HFF-Myc (cell line): ENCODE measurements at places on chromosomes 2 and 18.
A peak's percentile ranks its signal among the peaks of the same experiment; 100 is the strongest.

- DNase-seq = no peak
Observed at GRCh38 chr2:98736464-98736889, 5.5 kb upstream of the MGAT4A start.

- DNase-seq = no peak
Observed at GRCh38 chr18:54267701-54268100, 1.6 kb upstream of the POLI start.

GRCh38 chr2:240320204-240320993 lies 115.1 kb upstream of the GPC1 start:
- peak; percentile 71 for DNase-seq

DNA sequence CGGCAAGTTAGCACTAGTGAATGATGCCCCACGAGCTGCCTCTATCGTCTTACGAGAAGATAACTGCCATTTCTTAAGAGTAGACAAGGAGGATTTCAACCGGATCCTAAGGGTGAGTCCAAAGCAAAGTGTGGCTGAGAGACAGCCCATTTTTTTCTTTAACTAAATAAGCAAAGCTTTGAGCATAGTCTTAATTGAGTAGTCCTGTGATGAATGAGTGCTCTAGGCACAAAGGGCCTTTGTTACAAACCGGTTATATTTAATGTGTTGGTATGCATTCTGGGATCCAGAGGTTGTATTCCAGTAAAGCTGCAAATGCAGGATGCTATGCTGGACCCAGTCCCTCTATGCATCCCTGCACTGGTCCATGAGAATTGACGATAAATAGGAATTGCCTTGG lies 86.9 kb upstream of the MAP3K20 start:
- DNase-seq = no peak

DNA sequence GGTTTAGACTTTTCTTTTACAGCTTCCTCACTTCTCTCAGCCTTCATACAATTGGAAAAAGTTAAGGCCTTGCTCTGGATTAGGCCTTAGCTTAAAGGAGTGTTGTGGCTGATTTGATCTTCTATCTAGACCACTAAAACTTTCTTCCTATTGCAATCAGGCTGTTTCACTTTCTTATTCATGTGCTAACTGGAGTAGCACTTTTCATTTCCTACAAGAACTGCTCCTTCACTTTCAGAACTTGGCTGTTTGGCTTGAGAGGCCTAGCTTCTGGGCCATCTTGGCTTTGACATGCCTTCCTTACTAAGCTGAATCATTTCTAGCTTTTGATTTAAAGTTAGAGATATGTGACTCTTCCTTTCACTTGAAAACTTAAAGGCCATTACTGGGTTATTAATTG lies 114.3 kb downstream of the ARHGEF4 start:
- DNase-seq = no peak

DNA sequence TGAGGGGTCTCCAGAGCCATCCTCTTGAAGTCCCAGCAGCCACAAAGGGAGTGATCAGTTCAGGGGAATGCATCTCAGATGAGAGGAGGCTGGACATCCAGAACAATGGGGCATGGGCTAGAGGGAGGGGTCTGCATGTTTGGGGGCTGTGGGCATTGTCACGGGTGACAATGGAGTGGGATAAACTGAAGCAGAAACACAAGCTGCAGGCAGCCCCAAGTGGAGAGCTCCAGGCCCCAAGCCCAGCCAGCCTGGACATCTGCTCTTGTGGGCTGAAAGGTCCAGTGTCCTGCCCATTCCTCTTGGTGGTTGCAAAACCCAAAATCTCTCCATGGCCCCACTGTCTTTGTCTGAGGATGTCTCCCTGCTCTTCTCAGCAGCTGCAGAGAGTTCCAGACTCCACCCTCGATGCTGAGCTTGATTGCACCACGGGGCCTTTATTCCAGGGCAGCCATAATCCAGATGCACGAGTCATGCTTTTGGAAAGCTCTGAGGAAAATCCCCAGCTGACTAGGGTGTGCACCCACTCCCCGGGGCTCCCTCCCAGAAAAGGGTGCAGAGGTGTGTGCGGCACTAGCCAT lies 149.4 kb downstream of the TNS1 start:
- DNase-seq = no peak

DNA sequence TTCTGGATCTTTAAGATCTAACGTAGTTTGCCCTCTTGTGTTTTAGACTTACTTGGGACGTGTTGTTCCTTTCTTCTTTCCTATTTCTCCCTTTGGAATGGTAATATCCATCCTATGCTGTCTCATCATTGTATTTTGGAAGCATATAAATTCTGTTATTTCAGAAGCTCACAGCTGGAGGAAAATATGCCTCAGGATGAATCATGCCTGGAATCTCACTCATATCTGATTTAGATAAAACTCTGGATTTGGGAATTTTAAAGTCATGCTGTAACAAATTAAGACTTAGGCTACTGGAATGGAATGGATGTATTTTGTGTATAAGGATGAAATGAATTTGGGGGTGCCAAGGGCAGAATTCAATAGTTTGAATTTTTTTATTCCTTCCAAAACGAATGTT lies 245.2 kb upstream of the GULP1 start:
- no peak for DNase-seq

GRCh38 chr2:109174626-109175349 lies 45.8 kb downstream of the SH3RF3 start:
- no peak for DNase-seq

DNA sequence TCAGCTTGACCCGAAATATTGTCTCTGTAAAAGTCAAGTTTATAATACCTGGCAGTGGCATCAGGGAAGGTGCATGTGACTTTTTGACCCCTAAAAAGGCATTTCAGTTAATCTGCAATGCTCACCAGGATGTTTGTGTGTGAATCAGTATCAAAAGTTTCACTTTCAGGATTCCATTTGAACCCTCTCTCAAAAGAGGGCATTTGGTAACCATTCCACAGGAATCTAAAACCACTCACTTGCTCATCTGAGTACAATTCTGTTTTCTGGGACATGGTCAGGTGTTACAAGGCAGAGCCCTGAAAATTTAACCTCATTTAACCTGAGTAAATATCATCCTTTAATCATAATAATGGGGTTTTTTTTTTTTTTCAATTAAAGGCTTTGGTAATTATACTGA lies 77.9 kb upstream of the KLF7 start:
- no peak for DNase-seq

DNA sequence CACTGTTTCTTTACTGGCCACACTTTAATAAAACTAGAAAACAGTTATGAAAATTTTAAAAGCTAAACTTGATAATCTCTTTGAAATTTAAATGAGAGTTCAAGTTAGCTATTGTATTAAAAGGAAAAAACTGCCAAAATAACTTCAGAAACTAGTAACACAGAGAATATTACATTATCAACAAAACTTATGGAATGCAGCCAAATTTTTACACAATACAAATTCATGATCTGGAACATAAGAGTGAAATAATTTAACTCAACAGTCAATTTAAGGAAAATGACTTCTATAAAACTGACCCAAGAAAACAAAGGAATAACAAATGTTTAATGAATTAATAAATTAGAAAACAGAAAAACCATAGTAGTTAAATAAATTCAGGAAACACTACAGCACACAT lies 65.0 kb downstream of the TCF4 start:
- DNase-seq = no peak

DNA sequence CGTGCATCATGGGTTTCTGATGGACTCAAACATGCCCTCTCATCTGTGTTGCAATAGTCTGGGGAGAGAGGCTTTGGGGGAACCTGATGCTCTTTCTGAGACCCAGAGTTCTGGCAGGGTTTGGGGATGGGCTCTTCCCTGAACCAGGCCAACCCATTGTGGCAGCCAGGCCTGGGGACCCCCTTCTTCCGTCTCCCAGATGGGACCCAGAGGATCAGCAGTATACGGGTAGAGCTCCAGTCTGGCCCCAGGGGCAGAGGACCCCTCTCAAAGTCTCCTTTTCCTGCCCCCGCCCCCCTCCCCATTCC lies 333.7 kb downstream of the DYSF start:
- no peak for DNase-seq

GRCh38 chr2:240619506-240620148 lies 5.7 kb upstream of the GPR35 start:
- DNase-seq = no peak

DNA sequence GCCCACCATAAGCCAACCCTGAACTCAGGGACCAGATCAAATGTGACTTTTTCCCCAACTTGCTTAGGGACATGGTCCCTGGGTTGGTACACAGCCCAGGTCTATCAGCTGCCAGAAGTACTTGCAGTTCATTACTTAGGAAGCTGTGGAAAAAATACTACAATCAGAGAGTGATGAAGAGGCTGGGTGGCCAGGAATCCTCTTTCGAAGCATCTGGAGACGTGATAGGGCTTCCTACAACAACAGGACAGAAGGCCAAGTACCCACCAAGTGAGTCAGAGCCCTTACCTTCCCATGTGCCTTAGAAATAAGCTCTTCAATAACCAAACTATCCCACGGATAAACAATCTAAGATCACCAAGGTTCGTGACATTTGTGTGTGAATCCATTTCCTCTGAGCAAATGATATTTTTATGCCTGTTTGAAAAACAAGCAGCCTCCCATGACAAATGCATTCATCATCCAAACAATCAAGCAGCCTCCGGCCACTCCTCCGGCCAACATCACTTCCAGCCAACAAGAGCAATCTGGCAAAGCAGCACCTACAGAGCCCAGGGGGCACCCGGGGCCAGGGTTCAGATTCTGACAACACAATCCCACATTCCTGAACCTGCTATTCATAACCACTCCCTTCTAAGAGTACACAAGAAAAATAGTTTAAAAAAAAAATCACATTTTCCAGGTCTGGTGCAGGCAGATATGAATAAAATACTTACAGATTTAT lies 26.4 kb downstream of the TBC1D8 start:
- DNase-seq = peak; percentile 79

DNA sequence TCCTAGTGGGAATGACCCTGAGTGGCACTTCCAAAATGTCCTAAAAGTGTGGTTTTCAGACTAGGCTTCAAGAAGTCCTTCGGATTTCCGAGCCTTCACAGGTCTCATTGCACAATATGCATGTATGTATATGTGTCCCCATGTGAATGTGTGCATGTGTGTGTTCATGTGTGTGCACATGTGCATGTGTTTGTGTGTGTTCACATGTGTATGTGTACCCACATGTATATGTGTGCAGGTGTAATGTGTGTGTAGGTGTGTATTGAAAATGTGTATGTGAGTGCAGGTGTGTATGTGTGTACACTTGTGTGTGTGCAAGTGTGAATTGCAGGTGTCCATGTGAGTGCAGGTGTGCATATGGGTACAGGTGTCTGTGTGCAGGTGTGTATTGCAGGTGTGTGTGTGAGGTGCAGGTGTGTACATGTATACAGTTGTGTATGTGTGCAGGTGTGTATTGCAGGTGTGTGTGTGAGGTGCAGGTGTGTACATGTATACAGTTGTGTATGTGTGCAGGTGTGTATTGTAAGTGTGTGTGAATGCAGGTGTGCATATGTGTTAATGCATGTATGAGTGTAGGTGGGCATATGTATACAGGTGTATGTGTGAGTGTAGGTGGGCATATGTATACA lies 124.4 kb upstream of the EPB41L3 start:
- DNase-seq = no peak

GRCh38 chr2:106030287-106031268 lies 163.5 kb downstream of the UXS1 start:
- DNase-seq = peak; percentile 70

DNA sequence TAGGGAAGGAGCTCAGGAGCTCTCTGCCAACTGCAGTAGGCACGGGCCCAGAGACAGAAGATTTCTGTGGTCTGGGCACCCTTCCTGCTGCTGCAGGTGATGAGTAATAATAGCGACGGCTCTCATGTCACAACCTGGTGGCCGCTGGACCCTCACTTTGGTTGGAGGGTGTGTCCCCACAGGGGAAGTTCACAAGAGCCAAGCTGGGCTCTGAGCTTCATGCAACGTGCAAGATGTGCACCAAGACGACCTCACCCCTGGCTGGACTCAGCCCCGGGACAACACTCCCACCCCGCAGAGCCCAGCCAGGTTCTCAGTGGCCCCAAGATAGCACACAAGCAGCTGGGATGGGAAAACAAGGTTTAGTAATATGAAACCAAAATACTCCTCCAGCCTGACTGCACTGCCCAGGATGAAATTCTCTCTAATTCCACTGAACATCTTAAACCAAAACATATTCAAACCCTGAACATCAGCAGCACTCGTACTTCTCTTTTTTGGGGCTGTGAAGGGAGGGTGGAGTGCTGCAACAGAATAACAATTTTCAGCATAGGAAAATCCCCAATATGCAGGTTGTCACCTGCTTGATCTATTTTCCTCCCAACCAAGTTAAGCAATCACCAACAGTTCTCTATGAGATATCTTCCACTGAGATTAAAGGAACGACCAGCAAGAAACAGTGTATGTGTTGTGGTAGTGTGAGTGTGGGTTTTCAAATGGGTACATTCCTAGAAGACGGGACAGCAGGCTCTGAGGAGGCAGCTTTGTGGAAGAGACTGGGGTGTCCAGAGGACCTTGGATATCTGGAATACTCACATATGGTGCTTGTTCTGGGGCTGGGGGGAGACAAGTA lies 26.5 kb downstream of the BCL2 start:
- no peak for DNase-seq

DNA sequence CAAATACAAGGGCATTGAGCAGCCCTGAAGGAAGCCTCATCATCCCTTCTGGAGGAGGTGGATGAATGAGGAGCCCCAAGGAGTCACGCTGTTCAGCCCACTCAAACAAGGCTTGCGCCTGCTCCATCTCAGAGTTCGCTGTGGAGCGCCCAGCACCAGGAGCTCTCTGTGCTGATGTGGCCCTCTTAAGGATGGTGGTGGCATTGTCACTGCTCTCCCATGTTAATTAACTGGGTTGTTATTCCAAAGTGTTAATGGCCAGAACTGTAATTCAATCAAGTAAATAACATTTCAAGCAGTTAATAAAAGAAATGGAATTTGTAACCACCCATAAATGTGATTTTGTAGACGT lies 726.0 kb upstream of the RAB6C start:
- DNase-seq = no peak

GRCh38 chr2:242011167-242011513 lies 141.6 kb downstream of the RTP5 start:
- DNase-seq = no peak
